ENCODE measurements at places on chromosomes 2 and 18.

DNA sequence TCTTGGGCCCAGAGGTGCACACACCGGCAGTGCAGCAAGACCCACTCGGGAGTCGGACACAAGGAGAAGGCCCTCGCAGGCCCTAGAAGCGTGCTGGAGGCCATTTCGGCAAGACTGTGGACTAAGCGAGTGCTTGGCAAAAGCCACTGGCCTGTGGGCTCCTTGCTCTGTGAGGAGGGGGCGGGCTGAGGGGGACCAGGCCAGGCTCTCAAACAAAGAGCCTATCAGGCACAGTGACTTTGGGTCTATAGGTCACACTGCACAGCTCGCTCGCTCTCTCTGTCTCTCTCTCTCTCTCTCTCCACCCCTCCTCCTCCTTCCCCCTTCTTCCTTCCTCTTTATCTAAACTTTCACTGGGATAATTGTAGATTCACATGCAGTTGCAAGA, 23.6 kb upstream of the ZCCHC2 start:
- no peak for DNase-seq

DNA sequence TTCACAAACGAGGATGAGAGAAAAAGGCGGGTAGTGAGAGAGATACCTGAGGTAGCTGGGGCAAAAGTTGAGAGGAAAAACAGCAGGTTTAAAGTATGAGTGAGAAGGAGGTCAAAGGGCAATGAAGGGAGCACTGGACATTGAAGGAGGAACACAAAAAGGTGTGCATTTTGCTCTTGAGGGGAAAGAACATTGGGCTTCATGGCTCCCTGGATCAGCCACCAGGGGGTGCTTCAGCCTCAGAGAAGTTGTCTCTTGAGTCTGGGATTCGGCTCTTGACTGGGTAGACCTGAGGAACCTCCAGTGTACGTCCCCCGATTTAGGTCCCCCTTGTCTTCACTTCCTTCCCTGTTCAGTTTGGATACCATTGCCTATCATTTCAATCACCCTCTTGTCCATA, 128.5 kb downstream of the RAPGEF4 start:
- DNase-seq = no peak

DNA sequence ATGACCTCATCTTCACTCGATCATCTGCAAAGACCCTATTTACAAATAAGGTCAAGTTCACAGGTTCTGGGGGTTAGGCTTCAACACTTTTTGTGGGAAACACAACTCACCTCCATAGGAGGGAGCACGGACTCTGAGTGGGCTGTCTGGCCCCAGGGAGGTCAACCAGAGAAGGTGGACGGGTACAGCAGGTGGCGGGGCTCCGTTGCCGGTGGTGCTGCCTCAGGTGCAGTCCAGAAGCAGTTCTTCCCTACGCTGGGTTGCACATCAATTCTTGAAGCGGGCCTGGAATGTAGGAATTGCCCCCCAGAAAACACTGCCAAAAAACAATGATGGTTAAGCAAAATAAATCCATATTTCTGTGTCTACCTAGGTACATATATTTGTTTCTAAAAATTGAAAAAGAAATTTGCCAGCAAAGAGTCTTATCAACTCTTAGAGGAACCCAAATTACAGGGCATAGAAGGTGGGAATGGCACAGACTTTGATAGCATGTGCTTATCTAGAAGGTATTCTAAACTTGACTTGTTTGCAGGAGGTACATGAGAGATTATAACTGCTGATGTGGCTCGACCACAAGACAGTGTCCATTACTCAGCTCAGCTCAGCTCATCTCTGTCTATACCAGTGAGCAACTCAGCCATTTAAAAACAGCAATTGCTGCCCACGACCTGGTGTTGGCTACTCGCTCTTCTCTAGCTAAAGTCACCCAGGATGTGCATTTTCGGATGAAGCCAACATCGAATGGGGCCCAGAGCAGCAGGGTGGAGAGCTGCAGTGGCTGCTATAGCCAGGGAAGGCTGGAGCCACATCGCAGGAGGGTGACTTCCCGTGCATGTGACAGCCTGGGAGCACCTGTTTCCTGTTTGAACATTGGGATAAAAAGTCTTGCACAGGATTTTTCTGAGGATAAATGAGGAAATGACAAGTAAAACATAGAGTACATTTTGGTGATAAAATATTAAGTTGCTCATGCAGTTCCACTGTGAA, 128.7 kb downstream of the RNF144A start:
- no peak for DNase-seq

GRCh38 chr18:73407506-73407905, 539.7 kb upstream of the NETO1 start:
- DNase-seq = no peak

GRCh38 chr2:174572556-174572955, 25.0 kb downstream of the WIPF1 start:
- no peak for DNase-seq
